Activated CD4-positive, CD25-positive, alpha-beta regulatory T cell (primary cell): ENCODE measurements at places on chromosomes 6 and 20.

DNA sequence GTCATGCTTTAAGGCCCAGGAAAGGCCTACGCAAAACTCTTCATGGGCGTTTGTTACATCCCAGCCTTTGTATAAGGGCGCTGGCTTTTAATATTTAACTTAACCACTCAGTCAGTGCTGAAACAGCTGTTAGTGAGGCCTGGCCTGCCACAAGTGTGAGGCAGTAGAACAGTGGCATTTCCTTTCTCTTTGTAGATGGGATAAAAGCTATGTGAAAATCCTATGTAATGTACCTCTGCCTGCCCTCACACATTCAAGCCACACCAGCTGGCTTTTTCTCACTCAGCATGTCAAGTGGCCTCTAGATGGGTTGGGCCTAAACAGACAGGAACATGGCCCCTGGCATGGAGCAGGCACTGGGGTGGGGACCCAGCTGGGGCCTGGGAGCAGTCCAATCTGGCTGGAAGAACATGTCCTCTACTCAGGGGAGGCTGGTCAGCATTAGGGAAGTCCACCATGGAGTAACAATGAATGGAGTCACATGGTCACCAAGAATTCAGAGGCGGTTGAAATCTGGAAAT, 20.7 kb downstream of the CGA start:
- DNase-seq: no peak

DNA sequence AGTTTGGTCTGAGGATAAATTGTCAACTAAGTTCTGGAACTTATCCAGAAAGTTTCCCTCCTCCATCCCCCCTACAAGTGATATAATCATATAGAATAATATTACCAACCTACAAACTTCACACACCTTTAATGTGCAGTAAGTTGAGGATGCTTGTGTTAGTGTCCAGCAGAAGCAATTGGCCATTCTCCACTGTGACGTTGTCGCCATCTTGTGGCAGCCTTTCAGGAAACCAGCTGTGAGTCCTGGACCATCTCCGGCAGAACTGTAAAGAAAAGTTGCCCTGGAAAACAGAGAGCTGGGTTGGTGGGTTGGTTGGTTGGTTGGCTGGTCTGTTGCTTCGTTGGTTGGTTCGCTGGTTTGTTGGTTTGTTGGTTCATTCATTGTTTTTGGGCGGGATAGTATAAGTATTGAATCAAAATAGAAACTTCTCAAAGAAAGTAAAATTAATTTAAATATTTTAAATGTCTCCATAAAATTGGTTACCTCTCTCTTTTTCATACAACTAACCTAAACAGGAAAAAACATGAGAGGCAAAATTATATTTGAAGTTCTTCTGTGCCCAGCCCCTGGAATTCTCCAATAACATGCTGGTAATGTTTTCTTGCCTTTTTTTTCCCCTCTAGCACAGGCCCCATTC, 127.5 kb downstream of the PKHD1 start:
- DNase-seq: no peak

DNA sequence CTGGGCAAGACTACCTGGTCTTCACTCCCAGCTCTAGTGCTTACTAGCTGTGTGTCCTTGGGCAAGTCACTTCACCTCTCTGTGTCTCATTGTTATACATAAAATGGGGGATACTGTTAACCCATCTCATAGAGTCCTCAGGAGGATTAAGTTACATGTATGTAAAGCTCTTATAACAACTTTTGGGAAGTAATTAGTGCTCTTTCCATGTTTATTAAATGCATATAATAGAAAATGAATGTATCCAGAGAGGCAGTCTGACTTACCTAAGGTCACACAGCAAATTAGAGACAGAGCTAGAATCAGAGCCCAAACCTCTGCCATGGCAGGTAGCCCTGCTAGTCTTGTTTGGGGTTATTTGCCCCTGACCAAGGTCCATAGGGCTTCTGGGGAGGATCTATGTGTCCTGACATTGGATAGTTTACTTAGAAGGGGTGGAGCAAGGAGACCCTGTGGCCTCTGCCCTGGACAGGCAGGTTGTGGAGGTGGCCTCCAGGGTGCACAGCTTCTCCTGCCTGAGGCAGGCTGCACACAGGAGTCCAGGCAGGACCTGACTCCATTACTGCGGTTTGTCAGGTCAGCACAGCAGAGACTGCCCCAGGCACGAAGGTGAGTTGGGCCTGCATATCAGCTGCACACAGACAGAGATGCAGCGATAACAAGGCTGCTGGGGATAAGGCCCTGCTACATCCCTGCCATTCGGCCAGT, 8.4 kb upstream of the MAPK13 start:
- no peak for DNase-seq

DNA sequence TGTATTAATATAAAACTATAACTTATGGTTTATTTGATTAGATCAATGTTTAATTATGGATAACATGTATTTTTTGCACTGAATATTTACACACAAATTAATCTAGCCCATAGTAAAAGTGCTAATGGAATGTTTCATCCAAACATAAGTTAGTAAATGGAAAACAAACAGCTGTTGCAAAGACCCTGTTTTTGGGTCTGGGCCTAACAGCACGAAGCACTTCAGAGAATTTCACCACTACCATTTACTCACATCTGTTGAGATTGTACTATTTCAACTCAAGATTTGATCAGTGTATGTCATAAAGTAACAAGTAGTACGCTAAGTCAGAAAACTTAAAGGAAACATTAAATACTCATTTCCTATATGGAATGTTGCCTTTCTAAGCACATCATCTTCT, 359.6 kb downstream of the LAMA2 start:
- DNase-seq: no peak

- DNase-seq: no peak
Observed at GRCh38 chr20:50694379-50695134, 3.2 kb upstream of the RIPOR3 start.

DNA sequence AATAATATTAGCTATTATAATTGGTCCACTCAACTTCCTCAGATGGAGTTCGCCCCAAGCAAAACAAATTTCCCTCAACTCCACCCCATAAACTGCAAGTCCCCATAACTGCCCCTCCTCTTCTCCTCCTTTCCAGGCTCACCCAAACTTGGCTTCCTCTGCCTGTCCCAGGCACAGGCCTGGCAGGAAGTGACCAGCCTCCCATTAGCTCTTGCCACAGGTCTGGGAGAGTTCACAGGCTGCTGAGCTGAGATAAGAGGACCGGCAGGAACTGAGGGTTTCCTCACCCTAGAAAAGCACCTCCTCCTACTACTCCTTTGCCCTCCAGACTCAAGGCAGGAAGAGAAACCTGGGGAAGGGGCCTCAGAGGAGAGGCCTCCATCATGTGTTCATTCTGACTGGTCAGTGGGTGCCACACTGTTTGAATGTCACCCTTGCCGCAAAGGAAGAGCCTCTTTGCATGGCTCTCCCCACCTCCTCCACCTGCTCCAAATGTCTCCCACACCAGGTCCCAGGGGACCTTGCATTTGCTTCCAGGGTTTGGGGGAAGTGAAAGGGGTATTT, 24.5 kb upstream of the SMIM29 start:
- no peak for DNase-seq

DNA sequence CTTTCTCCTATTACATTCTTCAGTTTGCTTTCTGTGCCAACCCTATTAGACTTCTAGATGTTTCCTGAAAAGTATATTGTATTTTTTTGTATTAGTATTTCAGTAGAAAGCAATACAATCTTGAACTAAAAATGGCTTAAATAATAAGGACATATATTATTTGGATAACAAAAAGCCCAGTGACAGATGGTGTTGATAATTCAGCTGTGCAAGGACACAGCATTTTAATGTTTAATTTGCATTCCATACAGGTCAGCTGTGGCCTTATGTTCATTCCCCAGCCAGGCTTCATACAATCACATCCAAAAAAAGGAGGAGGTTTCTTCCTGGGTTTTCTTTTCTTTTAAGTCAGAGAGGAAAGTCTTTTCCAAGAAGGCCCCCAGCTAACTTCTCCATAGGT, 236.9 kb downstream of the CD109 start:
- DNase-seq: no peak

DNA sequence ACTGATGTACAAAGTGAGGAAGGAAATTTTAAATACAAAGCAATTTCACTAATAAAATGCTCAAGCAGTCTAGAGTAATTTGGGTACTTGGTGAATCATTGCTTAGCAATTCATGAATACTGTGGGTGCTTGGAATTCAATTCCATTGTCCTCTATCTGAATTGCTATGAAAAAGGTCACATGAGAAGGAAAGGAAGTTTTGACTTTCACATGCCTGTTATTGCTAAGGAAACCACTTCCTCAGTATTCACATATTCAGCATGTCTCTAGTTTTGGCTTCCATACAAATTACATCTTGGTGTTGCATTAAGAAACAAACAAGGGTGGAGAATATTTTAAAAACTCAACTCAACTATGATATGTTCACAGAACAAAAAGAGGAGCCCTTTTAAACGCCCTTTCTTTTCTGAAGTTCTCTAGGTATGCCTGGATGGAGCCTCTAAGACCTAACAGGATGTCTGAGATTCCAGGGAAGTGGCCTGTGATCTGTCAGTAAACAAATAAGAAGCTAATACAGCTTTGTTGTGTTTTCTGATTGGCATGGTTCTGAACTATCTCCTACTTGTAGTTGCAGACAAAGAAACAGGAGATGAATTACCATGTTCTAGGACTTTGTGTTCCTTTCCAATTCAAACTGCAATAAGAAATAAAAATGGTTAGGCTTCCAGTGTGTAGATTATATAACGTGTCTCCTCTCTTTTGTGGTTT, 190.4 kb downstream of the OGFRL1 start:
- no peak for DNase-seq

DNA sequence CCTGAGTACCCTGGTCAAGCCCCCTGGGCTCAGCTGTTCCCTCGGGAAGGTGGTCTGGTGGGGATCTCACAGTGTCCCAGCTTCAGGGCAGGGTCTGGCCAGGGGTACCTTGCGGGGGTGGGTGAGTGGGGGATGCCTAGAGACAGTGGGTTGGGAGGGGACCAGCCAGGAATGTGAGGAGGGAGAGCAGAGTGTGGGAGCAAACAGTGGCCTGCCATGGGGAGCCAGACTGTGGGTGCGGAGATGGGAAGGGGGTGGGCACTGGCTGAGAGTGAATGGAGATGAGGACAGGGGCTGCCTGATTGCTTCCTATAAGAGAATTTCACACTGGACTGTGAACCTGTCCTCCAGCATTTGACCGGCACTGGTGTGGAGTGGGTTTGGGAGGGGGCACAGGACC, 95.1 kb downstream of the VEGFA start:
- DNase-seq: no peak

DNA sequence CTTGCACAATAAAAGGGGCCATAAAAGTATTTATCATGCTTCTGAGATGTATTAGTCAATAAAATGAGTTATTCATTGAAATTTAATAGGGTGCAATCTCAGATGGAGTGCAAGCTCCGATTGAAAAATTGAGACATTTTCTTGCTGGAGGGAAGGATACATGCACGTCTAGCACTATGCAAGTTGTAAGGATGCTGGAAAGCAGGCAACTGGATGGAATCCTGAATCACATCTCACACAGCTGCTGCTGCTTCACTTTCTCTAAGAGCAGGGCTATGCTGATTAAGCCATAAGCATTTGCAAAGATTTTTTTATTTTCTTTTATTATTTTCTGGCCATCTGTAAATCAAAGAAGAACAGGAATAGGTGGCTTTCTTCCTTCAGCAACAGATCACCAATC, 308.8 kb upstream of the EPHA7 start:
- DNase-seq: no peak

DNA sequence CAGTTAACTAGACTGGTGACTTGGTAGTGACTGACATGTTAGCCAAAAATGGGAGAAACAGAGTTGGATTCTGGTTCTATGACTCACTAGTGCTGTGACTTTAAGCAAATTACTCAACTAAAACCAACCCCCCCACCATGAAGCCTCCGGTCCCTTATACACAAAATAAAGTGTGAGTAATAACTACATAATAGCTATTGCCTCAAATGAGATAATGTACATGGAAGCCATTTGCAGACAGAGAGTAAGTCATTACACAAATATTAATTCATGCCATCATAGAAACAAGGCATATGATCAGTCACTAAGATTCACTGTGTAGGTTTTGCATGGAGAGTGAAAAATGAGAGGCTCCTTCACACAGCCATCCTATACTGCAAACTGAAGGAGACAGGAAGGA, 111.9 kb downstream of the HIVEP2 start:
- no peak for DNase-seq

DNA sequence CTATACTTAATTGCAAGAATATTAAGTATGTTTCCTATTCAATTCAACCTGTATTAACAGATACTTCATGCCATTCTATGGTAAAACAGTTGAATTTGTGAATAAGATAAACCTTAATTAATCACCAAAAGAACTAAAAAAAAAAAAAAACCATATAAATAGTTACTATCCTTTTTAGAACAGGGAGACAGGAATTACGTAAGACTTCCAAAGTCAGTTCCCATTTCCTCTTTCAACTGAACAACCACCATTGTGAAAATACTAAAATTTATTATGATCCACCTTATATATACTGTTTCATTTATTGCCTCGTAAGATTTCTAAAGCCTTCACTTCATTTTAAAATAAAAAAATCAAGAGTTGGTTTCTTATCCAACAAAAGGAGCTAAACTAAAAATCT, 9.4 kb downstream of the CCNC start:
- DNase-seq: no peak

DNA sequence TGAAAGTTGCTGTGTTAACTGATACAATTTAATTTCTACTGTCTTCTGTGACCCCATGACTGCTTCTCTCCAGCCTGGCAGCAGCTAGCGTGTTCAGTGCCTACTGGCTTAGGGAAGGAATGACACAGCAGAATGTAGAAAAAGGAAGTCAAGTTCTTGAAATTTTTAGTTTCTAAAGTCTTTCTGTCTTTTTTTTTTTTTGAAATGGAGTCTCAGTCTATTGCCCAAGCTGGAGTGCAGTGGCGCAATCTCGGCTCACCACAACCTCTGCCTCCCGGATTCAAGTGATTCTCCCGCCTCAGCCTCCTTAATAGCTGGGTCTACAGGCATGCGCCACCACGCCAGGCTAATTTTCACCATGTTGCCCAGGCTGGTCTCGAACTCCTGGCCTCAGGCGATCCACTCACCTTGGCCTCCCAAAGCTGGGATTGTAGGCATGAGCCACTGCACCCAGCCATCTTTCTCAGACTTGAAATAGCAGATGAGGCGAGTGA, 39.3 kb downstream of the PCNA start:
- no peak for DNase-seq

DNA sequence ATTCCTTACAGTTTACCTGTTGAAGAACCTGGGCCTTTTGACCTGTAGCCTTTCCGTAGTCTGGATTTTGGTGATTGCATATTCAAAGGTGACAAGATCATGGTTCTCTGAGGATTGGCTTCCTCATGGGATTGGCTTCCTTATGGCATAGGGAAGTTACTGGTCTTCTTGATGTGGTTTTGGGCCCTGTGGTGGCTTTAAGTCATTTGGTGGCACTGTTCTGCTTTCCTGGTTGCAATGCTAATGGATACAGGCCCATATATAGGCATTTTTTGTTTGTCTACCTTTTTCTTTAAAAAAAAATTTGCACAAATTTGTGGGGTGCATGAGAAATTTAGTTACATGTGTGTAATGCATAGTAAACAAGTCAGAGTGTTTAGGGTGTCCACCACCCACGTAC, 185.7 kb downstream of the CDKAL1 start:
- DNase-seq: no peak

GRCh38 chr6:119303164-119303887, 46.2 kb downstream of the MAN1A1 start:
- no peak for DNase-seq
